Immature natural killer cell (primary cell): ENCODE measurements at places on chromosomes 4 and X. TPM values are rescaled to one million over a fixed set of nuclear protein-coding genes. Genes with fewer than 3 reads are reported as not detected.

HSFX4 gene
- not detected for polyA plus RNA-seq

GRCh38 chr4:8391972-8392371 lies 48.6 kb downstream of the ACOX3 start:
- DNase-seq, result no peak

FGFBP1 gene
- polyA plus RNA-seq, result not detected

KLB gene
- polyA plus RNA-seq, result 0.11 TPM

FBXO8 gene
- polyA plus RNA-seq, result 28.1 TPM

PABPC1L2B gene
- polyA plus RNA-seq, result not detected

GRCh38 chr4:89759426-89759825 lies 77.5 kb downstream of the SNCA start:
- no peak for DNase-seq
